CD8-positive, alpha-beta memory T cell (primary cell): ENCODE measurements at places on chromosomes 11 and 22.

DNA sequence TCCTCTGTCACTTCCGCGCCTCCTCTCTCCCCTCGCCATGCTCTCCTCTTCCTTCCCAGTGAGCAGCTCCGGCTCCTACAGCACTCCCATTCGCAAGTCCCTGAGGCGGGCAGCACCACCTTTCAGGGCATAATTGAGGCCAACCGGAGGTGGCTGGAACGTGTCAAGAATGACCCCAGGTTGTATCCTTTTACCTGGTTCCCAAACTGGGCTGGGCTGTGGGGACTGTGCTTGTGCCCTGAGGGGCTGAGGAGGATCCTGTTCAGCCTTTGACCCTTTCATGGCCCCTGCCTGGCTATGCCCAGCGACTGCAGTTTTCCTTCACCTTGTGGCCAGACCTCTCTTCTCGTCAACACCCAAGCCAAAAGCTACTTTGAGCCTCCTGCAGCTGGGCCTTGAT lies 84.1 kb downstream of the CEP164 start:
- DNase-seq, result no peak

GRCh38 chr22:32417906-32418305 lies 5.9 kb upstream of the RTCB start:
- no peak for DNase-seq

- DNase-seq, result no peak
These were observed 306.8 kb downstream of the MN1 start for GRCh38 chr22:27494785-27495184.

- no peak for DNase-seq
These were observed 78.7 kb upstream of the GRAMD1B start for GRCh38 chr11:123351375-123351774.

GRCh38 chr11:47152953-47153950 lies 23.4 kb downstream of the ARFGAP2 start:
- DNase-seq, result peak; percentile 30

- no peak for DNase-seq
These were observed 340.4 kb upstream of the NCAM1 start for GRCh38 chr11:112620621-112621394.

DNA sequence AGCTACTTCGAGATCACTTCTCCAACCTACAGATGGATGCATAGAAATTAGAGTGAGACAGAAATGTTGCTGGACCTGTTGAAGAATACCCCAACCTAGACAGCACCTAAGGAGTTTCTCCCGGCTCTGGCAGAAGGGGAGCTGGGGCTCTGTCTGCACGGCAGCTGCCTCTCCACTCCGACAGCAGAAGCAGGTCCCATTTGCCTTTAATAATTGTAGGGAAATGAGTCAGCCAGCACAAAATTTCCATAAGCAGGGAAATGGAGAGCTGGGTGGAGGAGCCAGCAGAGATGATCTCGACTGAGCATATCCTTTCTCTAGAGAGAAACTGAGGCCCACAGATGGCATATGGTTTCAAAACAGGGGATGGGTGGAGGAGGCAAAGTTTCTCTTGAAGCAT lies 80.1 kb downstream of the EFCAB6 start:
- no peak for DNase-seq

DNA sequence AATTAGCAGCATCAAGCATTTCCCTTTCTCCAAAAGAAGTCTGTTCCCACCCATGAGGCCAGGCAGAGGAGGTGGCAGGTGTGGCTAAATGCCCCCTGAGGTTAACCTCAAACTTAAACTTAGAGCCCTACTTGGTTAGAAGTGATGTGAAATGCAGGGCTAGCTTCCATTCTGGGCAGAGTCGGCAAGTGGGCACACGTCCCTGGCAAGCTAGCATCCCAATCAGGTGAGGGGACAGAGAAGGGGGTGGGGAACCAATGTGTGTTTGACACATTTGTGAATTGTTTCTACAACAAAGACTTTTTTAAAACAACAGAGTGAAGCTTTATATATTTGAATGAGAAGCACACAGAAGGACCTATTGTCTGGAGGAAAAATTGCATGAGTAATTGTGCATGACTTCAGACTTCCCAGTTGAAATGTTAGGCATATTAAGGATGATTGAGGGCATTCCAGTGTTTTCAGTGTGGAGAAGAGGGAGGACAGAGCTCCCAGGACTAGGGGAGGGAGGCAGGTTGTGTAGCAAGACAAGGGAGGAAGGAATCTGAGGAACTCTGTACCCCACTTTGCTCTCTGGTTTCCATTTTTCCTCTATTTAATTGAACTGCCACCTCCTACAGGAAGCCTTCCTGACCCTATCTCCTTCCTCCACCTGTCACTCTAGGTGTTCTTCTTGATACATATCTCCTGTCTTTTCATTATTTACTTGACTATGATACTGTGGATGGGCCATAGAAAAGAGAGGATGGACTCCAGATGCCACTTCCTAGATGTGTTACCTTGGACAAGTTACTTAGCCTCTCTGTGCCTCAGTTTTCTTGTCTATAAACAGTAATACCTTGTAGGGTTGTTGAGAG lies 83.3 kb upstream of the PICALM start:
- no peak for DNase-seq

DNA sequence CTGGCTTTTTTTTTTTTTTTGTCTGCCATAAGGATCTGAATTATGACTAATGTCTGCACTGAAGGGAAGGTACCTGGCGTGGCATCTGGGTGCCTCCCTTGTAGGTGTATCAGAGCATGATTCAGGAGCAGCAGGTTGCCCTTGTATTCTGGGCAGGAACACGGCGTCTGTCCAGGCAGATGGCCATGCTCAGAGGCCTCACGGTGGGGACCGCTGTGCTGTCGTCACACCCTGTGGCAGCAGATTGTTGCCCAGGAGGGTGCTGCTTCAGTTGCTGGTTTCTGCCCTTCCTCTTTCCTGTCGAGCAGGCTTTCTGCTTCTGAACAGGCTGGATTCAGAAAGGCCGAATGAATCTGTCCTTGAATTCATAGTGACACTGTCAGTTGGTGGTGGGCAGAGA lies 11.0 kb downstream of the ZNRF3 start:
- no peak for DNase-seq

- no peak for DNase-seq
These were observed 19.4 kb downstream of the OR2AT4 start for GRCh38 chr11:75077316-75077715.

GRCh38 chr11:128519338-128519737 lies 68.0 kb downstream of the ETS1 start:
- peak; percentile 30 for DNase-seq

- peak; percentile 65 for DNase-seq
These were observed 592 bp upstream of the CTSC start for GRCh38 chr11:88337987-88338668.

- DNase-seq, result peak; percentile 22
These were observed 367.1 kb upstream of the PDGFD start for GRCh38 chr11:104531075-104531474.

DNA sequence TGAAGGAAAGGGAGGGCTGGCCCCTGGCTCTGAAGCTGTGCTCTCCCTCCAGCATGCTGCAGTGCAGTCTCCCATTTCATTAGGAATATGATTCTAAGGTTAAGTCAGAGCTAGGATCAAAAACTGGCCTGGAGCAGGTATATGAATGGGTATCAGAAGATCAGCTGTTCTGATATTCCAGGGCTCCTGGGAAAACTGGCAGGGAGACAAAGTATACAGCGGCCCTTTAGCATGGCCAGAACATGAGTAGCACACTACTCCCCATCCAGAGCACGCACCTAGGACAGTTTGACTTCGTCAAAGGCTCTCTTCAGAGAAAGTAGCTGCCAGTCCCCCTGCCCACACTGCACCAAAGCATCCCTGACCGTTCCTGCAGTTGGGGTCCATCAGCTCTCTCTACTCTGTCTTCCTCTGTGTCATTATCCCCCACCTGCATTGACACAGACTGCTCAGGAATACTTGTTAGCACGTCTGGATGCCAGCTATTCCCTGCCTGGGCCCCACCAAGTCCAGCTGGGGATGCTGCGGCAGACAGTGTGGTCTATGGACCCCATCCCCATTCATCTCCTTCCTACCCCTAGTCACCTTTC lies 4.0 kb upstream of the FCHSD2 start:
- DNase-seq, result no peak

- DNase-seq, result no peak
These were observed 1073.3 kb upstream of the RAG2 start for GRCh38 chr11:37671321-37671720.

GRCh38 chr11:61567286-61568061 lies 13.4 kb downstream of the SYT7 start:
- peak; percentile 66 for DNase-seq

- DNase-seq, result no peak
These were observed 148.2 kb downstream of the MAML2 start for GRCh38 chr11:96194581-96195374.

GRCh38 chr11:87174870-87175269 lies 137.1 kb downstream of the TMEM135 start:
- no peak for DNase-seq

GRCh38 chr11:87892291-87892690 lies 283.0 kb downstream of the RAB38 start:
- no peak for DNase-seq

DNA sequence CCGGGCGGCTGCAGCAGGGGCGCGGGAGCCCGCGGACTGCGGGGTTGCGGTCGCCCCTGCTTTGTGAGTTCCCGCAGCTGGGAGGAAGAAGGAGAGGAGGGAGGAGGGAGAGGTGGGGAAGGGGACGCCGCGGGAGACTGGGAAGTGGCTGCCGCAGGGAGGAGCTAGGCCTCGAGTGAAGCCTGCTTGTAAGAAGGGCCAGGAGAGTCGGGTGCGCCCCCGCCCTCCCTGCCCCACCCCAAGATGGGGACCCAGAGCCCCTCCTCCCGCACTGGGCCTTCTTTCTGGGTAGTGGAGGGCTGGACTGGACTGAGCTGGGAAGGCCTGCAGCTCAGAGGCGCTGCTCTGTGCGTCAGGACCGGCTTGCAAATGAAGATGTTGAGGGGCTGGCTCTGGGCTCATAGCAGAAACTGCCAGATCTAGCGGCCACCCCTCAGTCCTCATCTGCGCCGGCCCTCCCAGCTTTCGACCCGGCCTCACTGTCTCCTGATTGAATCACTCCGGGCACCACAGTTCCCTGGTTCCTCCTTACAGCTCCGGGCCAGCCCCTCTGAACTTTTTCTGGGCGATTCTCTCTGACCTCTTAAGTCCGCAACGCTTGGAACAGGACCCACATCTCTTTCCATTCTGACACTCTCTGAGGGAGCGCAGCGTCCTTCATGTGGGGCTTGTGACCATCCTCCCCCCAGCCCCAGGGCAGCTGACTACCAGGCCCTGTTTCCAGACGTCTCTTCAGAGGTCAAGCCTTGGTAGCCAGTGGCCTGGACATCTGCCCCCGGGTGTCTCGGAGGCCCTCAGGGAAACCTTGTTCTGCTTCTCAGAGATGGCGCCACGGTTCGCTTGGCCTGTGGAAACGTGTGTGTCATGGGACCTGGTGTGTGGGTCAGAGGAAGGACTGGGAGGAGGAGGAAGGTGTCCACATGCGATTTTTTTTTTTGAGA lies 21.9 kb downstream of the SERPINH1 start:
- DNase-seq, result no peak

DNA sequence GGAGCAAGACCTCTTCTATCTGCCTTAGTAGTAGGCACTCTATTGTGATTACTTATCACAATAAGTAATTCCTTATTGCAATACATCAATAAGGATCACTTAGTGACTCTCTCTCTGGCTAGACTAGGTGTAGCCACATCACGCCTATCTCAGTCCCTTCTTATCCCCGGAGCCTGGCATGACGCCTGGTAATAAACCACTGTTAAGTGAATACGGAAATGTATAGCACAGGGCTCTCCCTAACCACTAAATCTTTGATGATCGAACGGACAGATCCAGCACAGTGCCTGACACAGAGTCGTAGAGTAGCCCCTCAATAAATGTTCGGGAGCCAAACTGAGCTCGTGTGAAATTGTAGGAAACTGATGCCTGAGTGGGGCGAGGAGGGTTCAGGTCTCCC lies 143.3 kb downstream of the FBXO7 start:
- no peak for DNase-seq

DNA sequence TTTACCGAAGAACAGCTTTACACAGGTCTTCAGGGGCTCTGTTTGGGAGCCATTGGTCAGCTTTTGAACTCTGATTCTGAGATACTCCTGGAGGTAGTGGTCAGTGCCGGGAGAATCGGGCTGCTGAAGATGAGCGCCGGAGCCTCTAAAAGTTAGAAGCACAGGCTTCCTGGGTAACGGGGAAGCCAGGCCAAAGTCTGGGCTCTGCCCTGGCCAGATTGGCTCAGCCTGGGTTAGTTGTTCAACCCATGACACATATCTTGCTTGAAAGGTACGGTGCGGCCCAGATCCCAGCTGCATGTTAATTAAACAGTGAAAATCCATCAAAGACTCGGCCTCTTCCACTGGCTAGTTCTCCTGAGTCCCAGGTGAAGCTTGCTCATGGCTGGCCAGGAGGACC lies 18.0 kb downstream of the PARVA start:
- no peak for DNase-seq

DNA sequence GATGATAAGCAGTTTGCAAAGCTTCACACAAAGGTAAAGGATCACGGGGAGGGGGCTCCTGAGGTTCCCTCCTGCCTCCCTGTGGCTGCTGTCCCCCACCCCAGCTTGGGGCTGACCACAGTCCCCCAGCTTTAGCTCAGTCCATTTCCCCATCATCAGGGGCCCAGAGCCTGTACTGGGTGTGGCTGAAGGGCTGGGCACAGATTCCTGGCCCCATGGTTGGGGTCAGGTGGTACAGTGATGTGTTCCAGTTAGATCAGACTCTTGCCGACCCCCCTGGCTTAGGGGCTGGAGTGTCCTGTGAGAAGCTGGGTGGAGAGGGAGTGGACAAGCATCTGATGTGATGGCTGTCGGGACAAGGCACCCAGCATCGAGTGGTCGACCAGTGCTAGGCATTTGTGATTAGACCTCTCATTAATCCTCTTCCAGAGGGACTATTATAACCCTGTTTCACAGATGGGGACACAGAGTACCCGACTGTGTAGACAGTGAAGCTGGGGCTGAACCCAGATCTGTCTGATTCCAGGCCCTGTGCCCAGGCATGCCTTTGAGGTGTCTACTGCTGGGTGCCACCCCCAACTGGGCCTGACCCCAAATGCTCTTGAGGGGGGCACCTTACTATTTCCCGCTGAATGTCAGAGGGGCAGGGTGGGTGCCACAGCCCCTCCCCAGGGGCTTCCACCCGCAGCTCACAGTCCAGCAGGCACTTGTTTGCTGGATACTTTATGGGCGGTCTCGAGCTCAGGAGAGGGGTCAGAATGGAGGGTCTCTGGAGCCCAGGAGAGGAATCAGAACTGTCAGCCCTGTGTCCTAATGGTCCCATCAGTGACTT lies 4.3 kb downstream of the SHANK3 start:
- no peak for DNase-seq

DNA sequence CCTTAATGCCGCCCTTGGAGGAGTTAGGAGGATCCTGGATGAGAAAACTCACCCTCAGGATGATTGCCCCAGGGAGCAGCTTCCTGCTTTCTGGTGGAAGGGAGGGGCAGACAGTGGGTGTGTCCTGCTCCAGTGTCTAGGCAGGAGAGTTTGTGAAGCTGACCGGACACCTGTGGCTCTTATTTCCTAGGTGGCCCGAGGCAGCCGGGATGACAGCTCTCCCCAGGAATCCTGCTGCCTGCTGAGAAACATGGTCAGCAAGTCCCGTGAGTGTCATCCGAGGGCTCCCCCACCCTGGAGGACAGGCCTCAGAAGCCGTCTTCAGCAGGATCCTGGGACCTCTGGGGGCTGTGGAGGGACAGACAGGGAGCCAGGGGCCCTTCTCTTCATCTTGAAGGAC lies 50.4 kb downstream of the ST3GAL4 start:
- no peak for DNase-seq

GRCh38 chr22:36166086-36166485 lies 5.5 kb upstream of the APOL3 start:
- peak; percentile 73 for DNase-seq

GRCh38 chr11:120259988-120260565 lies 20.1 kb downstream of the POU2F3 start:
- DNase-seq, result no peak
